Activated naive CD8-positive, alpha-beta T cell treated with anti-CD3 and anti-CD28 coated beads, Interleukin-2, amount 10 ng/mL, durations not matched to agents 7 days and 5 days (primary cell): ENCODE measurements at places on chromosomes 3 and 15. TPM values are rescaled to one million over a fixed set of nuclear protein-coding genes. Genes with fewer than 3 reads are reported as not detected.

DNA sequence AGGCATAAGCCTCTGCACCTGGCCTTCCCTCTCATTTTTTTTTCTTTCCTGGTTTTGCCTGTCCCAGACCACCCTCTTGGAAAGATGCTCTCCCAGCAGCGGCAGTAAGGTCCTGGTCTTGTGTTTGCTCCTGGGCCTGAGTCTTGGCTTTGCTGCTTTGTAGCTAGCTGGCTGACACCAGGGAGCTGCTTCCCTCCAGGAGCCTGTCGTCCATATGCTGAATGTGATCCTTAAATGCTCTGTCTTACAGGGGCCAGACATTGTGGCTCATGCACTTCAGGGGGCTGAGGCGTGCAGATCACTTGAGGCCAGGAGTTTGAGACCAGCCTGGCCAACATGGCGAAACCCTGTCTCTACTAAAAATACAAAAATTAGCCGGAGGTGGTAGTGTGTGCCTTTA lies 17.2 kb downstream of the FLNB start:
- H3K4me3 ChIP-seq, result no peak overlapping the region
- H3K36me3 ChIP-seq, result no peaks in the 10 kb centered on the region
- H3K27ac ChIP-seq, result no peak overlapping the region
- H3K27me3 ChIP-seq, result no peaks in the 10 kb centered on the region
- H3K4me1 ChIP-seq, result peaks cover 7% of the 10 kb centered on the region

DNA sequence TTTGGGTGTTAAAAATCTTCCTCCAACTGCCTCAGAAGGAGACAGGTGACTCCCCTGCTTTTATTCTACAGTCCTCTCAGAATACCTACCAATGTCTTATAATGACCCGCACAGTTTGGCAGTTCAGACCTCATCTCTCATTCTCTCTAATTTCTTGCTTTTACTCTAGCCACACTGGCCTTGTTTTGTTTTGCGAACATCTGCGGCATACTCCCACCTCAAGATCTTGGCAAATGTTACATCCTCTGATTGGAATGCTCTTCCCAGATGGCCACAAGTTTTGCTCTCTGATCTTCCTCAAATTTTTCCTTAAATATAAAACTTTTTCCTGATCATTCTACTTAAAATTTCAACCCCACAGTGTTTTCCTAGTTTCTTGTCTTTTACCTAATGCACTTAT lies 94.1 kb downstream of the PLSCR2 start:
- H3K4me3 ChIP-seq, result no peak overlapping the region
- no peak for DNase-seq
- H3K27ac ChIP-seq, result no peak overlapping the region
- H3K27me3 ChIP-seq, result peaks cover 12% of the 10 kb centered on the region
- H3K36me3 ChIP-seq, result no peaks in the 10 kb centered on the region
- no peaks in the 10 kb centered on the region for H3K4me1 ChIP-seq

GRCh38 chr3:178088963-178089362 lies 447.3 kb upstream of the KCNMB2 start:
- H3K4me3 ChIP-seq, result no peak overlapping the region
- H3K27me3 ChIP-seq, result no peaks in the 10 kb centered on the region
- peaks cover 2% of the 10 kb centered on the region for H3K36me3 ChIP-seq
- H3K4me1 ChIP-seq, result peaks cover 10% of the 10 kb centered on the region
- no peak for DNase-seq
- H3K27ac ChIP-seq, result no peak overlapping the region

GRCh38 chr3:30668051-30668609 lies 61.7 kb downstream of the TGFBR2 start:
- peak overlapping the region; percentile 76 for H3K27ac ChIP-seq
- H3K4me3 ChIP-seq, result peak overlapping the region; percentile 54

DNA sequence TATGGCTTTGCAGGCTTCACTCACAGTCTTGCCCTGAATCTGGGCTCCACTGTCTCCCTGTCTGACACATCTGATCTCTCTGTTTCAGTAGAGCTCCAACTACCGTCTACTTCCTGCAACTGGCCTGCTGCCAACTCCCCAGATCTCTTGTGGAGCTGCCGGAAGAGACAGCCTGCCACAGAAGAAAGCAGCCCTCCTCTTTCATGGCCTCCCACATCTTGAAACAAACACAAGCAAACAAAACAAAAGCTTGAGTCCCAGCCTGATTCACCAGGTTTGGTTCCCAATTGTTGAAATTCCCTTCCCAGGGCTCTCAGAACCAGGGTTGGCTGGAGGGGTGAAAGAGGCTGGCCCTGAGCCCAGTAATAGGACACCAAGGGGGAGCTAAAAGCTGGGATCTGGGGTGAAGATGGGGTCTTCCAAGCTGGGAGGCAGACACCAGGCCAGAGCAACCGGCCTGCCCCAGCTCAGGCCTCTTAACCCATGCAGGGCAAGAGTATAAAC lies 55.3 kb upstream of the CA12 start:
- peak; percentile 75 for DNase-seq
- no peaks in the 10 kb centered on the region for H3K27me3 ChIP-seq
- H3K4me1 ChIP-seq, result peaks cover 21% of the 10 kb centered on the region
- H3K4me3 ChIP-seq, result peak overlapping the region; percentile 39

- H3K27me3 ChIP-seq, result peaks cover 13% of the 10 kb centered on the region
- H3K36me3 ChIP-seq, result no peaks in the 10 kb centered on the region
- H3K27ac ChIP-seq, result no peak overlapping the region
- no peak for DNase-seq
- H3K4me1 ChIP-seq, result no peaks in the 10 kb centered on the region
Observed at GRCh38 chr15:39312984-39313383, 267.9 kb upstream of the THBS1 start.

GRCh38 chr3:186732169-186732766 lies 15.1 kb downstream of the KNG1 start:
- peaks cover 2% of the 10 kb centered on the region for H3K27me3 ChIP-seq
- DNase-seq, result no peak
- no peaks in the 10 kb centered on the region for H3K36me3 ChIP-seq
- no peak overlapping the region for H3K27ac ChIP-seq
- H3K4me1 ChIP-seq, result peaks cover 5% of the 10 kb centered on the region

- DNase-seq, result no peak
- H3K4me1 ChIP-seq, result no peaks in the 10 kb centered on the region
- H3K36me3 ChIP-seq, result no peaks in the 10 kb centered on the region
- H3K4me3 ChIP-seq, result no peak overlapping the region
- no peaks in the 10 kb centered on the region for H3K27me3 ChIP-seq
Observed at GRCh38 chr3:7740458-7740857, 761.2 kb upstream of the LMCD1 start.

DNA sequence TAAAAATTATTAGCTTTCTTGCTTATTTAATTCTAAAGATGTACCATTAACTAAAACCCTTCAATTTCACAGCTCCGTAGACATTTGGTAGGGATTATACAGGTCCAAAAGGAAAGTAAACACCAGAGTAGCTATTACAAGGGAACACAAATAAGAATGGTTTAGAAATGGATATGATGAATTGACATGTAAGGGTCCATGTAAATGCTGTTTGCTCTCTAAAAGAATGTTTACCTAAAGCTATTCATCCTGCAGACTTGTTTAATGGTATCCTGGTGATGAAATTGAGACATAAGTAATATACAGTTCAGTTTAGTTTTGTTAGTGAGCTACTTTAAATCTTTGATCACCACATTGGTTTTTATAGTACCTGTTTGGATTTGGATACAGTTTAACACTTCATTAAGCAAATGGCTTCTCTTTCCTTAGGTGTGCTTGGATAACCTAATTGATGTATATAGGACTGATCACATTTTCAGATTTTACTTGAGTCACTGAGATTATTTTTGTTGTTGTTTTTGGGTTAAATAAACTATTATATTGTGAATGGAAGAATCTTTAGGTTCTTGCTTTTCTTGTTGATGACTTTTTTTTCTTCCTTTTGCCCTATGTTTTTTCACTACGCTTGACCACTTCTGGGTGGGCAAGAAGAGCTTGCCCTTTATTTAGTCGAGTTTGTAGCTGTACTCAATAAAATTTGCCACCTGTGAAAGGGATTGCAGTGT lies 115.4 kb downstream of the TCF12 start:
- DNase-seq, result no peak
- H3K27me3 ChIP-seq, result no peaks in the 10 kb centered on the region
- peaks cover 12% of the 10 kb centered on the region for H3K4me1 ChIP-seq
- no peak overlapping the region for H3K27ac ChIP-seq
- no peak overlapping the region for H3K4me3 ChIP-seq

DNA sequence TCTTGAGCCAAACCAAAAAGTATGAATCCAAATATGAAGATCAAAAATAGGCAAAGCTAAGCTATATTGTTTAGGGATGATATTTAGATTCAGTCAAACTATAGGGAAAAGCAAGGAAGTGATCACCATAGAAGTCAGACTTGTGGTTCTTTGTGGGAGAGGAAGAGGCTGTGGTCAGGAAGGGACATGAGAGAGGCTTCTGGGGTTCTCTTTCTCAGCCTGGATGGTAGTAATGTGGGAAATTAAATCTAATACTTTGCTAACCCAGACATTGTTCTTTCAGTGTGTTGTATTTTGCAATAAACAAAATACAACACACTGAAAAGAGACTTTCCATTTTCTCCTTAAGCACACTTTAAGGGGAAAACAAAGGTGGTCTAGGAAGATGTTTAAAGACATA lies 3.1 kb downstream of the CX3CR1 start:
- peaks cover 23% of the 10 kb centered on the region for H3K4me1 ChIP-seq
- H3K4me3 ChIP-seq, result peak overlapping the region; percentile 12
- no peak for DNase-seq
- H3K36me3 ChIP-seq, result no peaks in the 10 kb centered on the region
- peaks cover 20% of the 10 kb centered on the region for H3K27me3 ChIP-seq
- no peak overlapping the region for H3K27ac ChIP-seq

GRCh38 chr3:154135511-154136173 lies 14.5 kb downstream of the ARHGEF26 start:
- no peak overlapping the region for H3K27ac ChIP-seq
- no peaks in the 10 kb centered on the region for H3K36me3 ChIP-seq
- peaks cover 1% of the 10 kb centered on the region for H3K4me1 ChIP-seq
- peaks cover 12% of the 10 kb centered on the region for H3K27me3 ChIP-seq

DNA sequence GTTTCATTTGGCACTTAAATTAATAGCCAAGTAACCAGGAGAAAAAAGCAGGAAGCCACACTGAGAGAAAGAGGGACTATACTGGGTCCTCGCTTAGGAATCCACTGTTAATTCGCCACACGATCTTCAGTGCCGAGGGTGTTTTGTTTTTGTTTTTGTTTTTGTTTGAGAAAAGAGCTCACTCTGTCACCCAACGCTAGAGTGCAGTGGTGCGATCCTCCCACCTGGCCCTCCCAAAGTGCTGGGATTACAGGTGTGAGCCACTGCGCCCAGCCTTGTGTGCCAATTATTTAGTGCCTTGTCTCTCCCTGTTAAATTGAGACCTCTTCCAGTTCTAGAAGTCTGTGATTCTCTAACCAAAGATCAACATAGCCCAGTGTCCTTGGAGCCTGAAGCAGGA lies 53.8 kb upstream of the TPM1 start:
- H3K4me1 ChIP-seq, result no peaks in the 10 kb centered on the region
- no peaks in the 10 kb centered on the region for H3K36me3 ChIP-seq
- no peak overlapping the region for H3K4me3 ChIP-seq
- H3K27me3 ChIP-seq, result peaks cover 5% of the 10 kb centered on the region

GRCh38 chr15:74519311-74519710 lies 21.7 kb upstream of the ARID3B start:
- peaks cover 1% of the 10 kb centered on the region for H3K27me3 ChIP-seq
- no peak overlapping the region for H3K27ac ChIP-seq
- DNase-seq, result no peak
- peaks cover 2% of the 10 kb centered on the region for H3K4me1 ChIP-seq
- H3K4me3 ChIP-seq, result no peak overlapping the region

- peaks cover 2% of the 10 kb centered on the region for H3K27me3 ChIP-seq
- H3K27ac ChIP-seq, result no peak overlapping the region
- no peaks in the 10 kb centered on the region for H3K36me3 ChIP-seq
- no peak overlapping the region for H3K4me3 ChIP-seq
- no peak for DNase-seq
Observed at GRCh38 chr3:149448331-149448831, 26.1 kb upstream of the TM4SF4 start.

GRCh38 chr3:13294442-13295351 lies 125.4 kb downstream of the NUP210 start:
- no peak overlapping the region for H3K27ac ChIP-seq
- no peaks in the 10 kb centered on the region for H3K36me3 ChIP-seq
- peaks cover 10% of the 10 kb centered on the region for H3K4me1 ChIP-seq
- no peak for DNase-seq
- H3K27me3 ChIP-seq, result peaks cover 29% of the 10 kb centered on the region
- H3K4me3 ChIP-seq, result no peak overlapping the region

DNA sequence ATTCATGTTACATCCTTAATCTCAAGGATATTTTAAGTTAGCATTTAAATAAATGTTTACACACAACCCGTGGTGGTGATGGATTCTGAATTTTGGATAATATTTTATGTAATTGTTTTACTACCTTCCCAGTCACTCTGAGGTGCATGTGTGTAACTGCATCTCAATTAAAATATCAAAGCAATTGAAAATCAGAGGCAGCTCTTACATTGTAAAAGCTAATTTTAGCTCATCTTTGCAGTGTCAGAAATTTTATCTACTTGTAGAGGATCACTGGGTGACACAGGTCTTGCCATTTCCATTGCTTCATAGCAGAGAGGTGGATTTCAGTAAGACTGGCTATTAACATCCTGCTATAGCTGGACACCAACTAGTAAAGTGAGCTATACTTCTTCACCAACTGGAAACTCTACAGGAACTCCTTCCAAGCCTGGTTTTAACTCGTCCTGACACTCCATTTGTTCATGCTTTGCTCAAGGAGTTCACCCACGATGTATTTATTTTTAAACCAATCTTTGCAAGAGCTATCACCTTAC lies 19.6 kb upstream of the MITF start:
- DNase-seq, result no peak
- H3K4me1 ChIP-seq, result no peaks in the 10 kb centered on the region
- peaks cover 4% of the 10 kb centered on the region for H3K27me3 ChIP-seq
- H3K36me3 ChIP-seq, result no peaks in the 10 kb centered on the region
- no peak overlapping the region for H3K27ac ChIP-seq
- no peak overlapping the region for H3K4me3 ChIP-seq

DNA sequence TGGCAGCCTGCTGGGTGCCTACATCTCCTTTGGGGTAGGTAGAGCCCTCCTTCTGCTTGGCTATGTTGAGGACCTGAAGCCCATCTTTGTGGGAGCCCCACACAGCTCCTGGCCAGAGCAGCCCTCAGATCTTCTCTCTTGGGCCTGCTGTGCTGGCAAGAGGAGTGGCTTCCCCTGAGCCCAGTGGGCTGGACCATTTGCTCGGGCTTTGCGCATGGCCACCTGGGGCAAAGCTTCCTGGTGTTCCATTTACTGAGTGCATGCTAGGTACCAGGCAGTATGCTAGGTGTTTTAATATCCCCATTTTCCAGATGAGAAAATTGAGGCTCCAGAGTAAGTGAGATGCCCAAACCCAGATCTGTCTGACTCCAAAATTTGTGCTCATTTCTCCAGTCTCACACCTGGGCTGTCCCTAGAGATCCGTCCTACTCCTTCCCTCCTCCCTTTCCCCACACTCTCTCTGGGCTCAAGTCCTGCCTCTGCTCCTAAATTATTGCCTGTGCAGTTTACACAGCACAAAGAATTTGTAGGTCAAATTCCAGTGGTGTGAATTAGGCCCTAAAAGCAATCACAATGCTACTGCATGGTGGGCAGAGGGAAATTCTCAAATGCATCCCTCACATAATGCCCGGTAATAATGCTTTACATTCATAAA lies 39.7 kb downstream of the SLC28A1 start:
- H3K4me1 ChIP-seq, result peaks cover 5% of the 10 kb centered on the region
- H3K27me3 ChIP-seq, result no peaks in the 10 kb centered on the region
- no peak for DNase-seq
- H3K27ac ChIP-seq, result no peak overlapping the region
- no peaks in the 10 kb centered on the region for H3K36me3 ChIP-seq

GRCh38 chr15:74821091-74821789 lies 5.2 kb upstream of the CPLX3 start:
- no peak for DNase-seq
- H3K4me1 ChIP-seq, result peaks cover 4% of the 10 kb centered on the region
- H3K27me3 ChIP-seq, result peaks cover 10% of the 10 kb centered on the region
- H3K27ac ChIP-seq, result no peak overlapping the region
- no peak overlapping the region for H3K4me3 ChIP-seq

SETD5 gene
- 149 TPM for total RNA-seq

GPR15 gene
- total RNA-seq, result 40.6 TPM

RAB8B gene
- total RNA-seq, result 111 TPM
